Uterus (tissue), 4 donors: ENCODE measurements at places on chromosomes 13 and 19. TPM values are rescaled to one million over a fixed set of nuclear protein-coding genes. Genes with fewer than 3 reads are reported as not detected.

The DBP gene
- 11.3 TPM for total RNA-seq

- DNase-seq: no peak
- peak overlapping the region; percentile 98 for H3K27ac ChIP-seq
- no peaks in the 10 kb centered on the region for H3K27me3 ChIP-seq
- peak overlapping the region; percentile 84 for H3K4me3 ChIP-seq
These were observed 1.2 kb upstream of the TRIM13 start for GRCh38 chr13:49995625-49996101.

DNA sequence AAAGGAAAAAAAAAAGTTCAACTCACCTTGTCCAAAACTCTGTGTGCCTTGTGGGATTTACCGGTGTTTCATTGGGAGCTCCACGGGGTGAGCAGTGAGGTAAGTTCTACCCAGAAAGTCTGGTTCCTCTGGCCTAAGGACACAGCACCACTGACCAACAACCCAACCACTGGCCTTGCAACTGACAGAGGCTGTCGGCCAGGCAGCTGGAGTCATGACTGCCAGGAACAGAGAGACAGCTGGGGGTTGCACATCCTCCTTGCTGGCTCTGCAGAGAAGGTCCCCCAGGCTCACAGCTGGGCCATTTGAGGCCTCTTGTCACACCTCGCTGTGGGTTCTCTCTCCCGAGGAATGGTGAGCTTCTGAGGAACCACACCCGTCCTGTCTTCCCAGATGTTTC, 59.5 kb downstream of the ANKRD10 start:
- no peak overlapping the region for H3K27ac ChIP-seq
- H3K36me3 ChIP-seq: no peaks in the 10 kb centered on the region
- H3K4me3 ChIP-seq: no peak overlapping the region
- DNase-seq: no peak

DNA sequence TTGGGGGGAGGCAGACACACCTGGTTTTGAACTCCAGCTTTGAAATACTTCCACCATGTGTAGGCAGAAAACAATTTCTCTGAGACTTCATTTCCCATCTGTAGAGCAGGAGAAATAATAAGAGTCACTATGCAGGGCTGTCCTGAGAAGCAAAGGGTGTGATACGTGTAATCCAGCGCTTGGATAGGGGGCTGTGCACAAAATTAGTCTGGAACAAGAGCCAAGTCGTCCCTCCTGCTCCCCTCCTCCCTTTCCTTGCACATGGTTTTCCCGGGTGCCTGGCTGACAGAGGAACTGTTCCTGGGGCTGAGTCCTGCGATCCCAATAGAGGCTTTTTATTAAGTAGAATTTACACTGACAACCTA, 29.6 kb upstream of the UBE2L5 start:
- no peaks in the 10 kb centered on the region for H3K27me3 ChIP-seq
- H3K36me3 ChIP-seq: no peaks in the 10 kb centered on the region
- DNase-seq: no peak
- no peaks in the 10 kb centered on the region for H3K4me1 ChIP-seq
- H3K27ac ChIP-seq: no peak overlapping the region

The ZNF540 gene
- 13.0 TPM for total RNA-seq

DNA sequence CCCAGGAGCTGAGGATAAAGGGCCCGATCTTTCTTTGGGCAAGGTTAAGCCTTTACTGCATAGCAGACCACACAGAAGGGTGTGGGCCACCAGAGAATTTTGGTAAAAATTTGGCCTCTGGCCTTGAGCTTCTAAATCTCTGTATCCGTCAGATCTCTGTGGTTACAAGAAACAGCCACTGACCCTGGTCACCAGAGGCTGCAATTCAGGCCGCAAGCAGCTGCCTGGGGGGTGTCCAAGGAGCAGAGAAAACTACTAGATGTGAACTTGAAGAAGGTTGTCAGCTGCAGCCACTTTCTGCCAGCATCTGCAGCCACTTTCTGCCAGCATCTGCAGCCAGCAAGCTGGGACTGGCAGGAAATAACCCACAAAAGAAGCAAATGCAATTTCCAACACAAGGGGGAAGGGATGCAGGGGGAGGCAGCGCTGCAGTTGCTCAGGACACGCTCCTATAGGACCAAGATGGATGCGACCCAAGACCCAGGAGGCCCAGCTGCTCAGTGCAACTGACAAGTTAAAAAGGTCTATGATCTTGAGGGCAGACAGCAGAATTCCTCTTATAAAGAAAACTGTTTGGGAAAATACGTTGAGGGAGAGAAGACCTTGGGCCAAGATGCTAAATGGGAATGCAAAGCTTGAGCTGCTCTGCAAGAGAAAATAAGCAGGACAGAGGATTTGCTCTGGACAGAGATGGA, 8.4 kb upstream of the CEACAM19 start:
- no peak for DNase-seq
- H3K27me3 ChIP-seq: no peaks in the 10 kb centered on the region
- H3K36me3 ChIP-seq: no peaks in the 10 kb centered on the region

The ZNF560 gene
- 0.37 TPM for total RNA-seq

- no peaks in the 10 kb centered on the region for H3K36me3 ChIP-seq
- no peaks in the 10 kb centered on the region for H3K27me3 ChIP-seq
- H3K27ac ChIP-seq: no peak overlapping the region
- no peaks in the 10 kb centered on the region for H3K4me1 ChIP-seq
These were observed 339.7 kb downstream of the MTUS2 start for GRCh38 chr13:29159871-29160270.

The NAA16 gene
- 48.1 TPM for total RNA-seq

DNA sequence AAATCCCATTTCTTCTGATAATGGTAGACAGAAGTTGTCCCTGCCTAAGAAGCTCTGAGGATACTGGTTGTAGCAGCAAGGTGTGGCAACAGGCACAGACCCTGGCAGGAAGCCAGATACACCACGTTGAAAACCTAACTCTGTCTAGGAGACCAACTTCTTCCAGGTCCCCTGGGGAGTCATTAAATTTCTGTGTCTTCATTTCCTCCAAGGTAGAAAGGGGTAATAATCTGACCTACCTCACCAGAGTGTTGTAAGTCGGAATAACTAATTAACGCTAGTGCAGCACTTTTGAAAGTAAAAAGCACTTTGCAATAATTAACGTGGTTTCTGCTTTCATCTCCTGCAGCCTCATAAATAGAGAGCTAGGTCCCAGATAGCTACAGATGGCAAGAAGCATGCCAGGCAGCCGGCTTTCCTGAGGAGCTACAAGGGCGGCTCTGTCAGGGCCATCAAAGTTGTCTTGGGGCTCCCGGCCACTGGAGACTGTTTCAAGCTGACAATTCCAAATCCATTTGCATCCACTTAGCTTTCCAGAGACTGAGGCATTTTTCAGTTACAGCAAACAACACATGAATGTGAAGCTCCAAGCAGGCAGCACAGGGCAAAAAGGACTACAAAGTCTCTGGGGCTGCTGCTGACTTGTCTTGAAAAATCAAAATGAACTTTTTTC, 176.2 kb downstream of the FOXO1 start:
- no peaks in the 10 kb centered on the region for H3K36me3 ChIP-seq
- H3K27ac ChIP-seq: no peak overlapping the region
- no peaks in the 10 kb centered on the region for H3K4me1 ChIP-seq
- H3K4me3 ChIP-seq: no peak overlapping the region
- H3K27me3 ChIP-seq: no peaks in the 10 kb centered on the region

DNA sequence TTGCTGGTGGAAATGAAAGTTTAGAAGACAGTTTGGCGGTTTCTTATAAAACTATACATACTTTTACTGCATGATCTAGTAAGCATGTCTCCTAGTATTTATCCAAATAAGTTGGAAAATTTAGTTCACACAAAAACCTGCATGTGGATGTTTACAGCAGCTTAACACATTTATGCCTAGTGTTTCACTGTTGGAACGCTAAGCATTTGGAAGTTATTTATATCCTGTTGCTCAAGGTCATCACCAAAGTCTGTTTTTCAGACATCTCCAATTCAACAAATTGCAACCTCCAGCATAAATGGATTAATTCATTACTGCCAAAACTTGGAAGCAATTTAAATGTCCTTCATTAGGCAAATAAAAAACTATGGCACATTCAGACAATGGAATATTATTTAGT, 461.8 kb downstream of the SUCLA2 start:
- no peaks in the 10 kb centered on the region for H3K4me1 ChIP-seq
- no peak overlapping the region for H3K27ac ChIP-seq
- no peak overlapping the region for H3K4me3 ChIP-seq
- no peaks in the 10 kb centered on the region for H3K36me3 ChIP-seq
- no peak for DNase-seq

GRCh38 chr19:47723581-47723940, 10.3 kb downstream of the EHD2 start:
- peak overlapping the region; percentile 96 for H3K27ac ChIP-seq
- no peaks in the 10 kb centered on the region for H3K27me3 ChIP-seq
- H3K4me1 ChIP-seq: peaks cover 5% of the 10 kb centered on the region
- H3K36me3 ChIP-seq: no peaks in the 10 kb centered on the region
- peak; percentile 82 for DNase-seq
- peak overlapping the region; percentile 17 for H3K4me3 ChIP-seq

The MAG gene
- 0.91 TPM for total RNA-seq

The CBARP gene
- 1.0 TPM for total RNA-seq

The ANKLE1 gene
- total RNA-seq: not detected

The MATK gene
- total RNA-seq: 1.0 TPM

DNA sequence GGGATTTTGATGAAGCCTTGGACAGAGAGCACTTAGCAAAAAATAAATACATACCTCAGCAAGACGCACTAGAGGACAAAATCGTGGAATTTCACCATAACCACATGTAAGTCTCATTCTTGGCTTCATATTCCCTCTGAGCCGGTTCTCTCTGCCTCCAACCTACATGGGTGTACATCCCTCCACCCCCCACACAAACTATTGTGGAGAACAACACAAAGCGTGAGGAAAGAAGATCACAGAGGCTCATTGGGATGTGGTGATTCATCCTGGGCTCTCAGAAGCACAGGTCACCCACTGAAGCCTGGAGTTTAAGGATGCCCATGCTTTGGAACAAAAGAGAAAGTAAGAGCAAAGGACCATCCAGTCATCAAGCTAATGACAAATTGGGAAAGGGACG, 192.2 kb downstream of the STK24 start:
- no peaks in the 10 kb centered on the region for H3K27me3 ChIP-seq
- no peaks in the 10 kb centered on the region for H3K4me1 ChIP-seq
- no peak overlapping the region for H3K27ac ChIP-seq

DNA sequence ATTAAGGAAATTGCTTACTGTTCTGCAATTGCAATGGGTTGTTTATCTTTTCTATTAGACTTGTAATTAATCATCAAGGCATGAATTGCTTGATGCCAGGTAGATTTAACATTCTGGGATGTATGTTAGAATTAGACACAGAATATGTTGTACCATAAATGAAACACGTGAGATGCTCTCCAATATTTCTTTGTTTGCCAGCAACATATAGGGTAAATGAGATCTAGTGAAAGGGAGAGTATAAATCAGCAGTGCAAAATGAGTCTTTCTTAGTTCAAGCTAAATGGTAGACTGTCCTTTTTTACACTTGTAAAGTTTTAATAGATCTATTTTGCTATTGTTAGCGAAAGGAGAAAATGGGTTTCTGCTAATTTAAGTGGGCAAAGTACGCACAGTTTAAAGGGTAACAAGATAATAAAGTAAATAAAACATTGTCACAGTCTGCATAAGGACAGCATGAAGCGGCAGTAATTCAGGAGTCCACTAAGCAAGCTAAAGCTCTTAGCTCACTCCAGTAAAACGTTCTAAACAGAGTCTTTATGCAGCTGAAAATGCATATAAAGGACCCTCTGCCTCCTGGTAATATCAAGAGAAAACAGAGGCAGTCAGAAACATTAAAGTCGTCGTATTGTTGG, 1137.1 kb downstream of the OLFM4 start:
- H3K27me3 ChIP-seq: no peaks in the 10 kb centered on the region
- H3K27ac ChIP-seq: no peak overlapping the region
- no peak overlapping the region for H3K4me3 ChIP-seq
- no peak for DNase-seq

DNA sequence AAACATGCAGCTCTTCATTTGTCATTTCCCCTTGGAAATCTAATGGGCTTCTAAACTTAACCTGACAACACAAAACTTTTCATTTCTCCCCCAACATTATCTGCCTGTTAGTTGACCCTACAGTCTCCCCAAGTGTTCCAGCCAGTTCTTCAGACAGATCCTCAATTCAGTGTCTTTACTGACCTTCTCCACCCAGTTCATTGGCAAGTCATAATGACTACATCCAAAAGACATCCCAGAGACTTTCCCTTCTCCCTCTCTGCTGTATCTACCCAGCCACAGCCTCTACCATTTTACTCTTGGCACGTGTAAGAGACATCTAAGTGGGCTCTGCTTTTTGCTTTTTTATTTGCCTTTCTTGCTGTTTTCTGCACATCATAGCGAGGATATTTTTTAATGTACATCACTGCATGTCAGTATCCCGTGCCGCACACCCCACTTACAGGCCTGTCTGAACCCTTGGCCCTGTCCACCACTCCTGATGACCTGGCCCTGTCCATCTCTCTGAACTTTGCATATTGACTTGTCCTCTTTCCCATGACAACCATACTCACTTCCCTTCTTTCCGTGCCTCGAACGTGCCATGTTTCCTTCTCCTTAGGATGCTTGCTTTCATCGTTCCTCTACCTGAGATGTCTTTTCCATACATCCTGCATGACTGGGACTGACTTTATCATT, 391.9 kb downstream of the IRS2 start:
- H3K27me3 ChIP-seq: no peaks in the 10 kb centered on the region
- no peak overlapping the region for H3K4me3 ChIP-seq
- no peak for DNase-seq
- H3K27ac ChIP-seq: no peak overlapping the region
- no peaks in the 10 kb centered on the region for H3K36me3 ChIP-seq

The ZNF583 gene
- 14.0 TPM for total RNA-seq

- no peak for DNase-seq
- no peaks in the 10 kb centered on the region for H3K4me1 ChIP-seq
- no peaks in the 10 kb centered on the region for H3K36me3 ChIP-seq
- no peak overlapping the region for H3K27ac ChIP-seq
These were observed 309.2 kb downstream of the LIG4 start for GRCh38 chr13:107906131-107906530.

The URAD gene
- total RNA-seq: not detected

The LILRA1 gene
- 0.91 TPM for total RNA-seq
